Stimulated activated CD8-positive, alpha-beta memory T cell treated with anti-CD3 and anti-CD28 coated beads, Interleukin-2, amount 100 ng/mL, for 1 hour (primary cell): ENCODE measurements at places on chromosomes 1 and 21.

DNA sequence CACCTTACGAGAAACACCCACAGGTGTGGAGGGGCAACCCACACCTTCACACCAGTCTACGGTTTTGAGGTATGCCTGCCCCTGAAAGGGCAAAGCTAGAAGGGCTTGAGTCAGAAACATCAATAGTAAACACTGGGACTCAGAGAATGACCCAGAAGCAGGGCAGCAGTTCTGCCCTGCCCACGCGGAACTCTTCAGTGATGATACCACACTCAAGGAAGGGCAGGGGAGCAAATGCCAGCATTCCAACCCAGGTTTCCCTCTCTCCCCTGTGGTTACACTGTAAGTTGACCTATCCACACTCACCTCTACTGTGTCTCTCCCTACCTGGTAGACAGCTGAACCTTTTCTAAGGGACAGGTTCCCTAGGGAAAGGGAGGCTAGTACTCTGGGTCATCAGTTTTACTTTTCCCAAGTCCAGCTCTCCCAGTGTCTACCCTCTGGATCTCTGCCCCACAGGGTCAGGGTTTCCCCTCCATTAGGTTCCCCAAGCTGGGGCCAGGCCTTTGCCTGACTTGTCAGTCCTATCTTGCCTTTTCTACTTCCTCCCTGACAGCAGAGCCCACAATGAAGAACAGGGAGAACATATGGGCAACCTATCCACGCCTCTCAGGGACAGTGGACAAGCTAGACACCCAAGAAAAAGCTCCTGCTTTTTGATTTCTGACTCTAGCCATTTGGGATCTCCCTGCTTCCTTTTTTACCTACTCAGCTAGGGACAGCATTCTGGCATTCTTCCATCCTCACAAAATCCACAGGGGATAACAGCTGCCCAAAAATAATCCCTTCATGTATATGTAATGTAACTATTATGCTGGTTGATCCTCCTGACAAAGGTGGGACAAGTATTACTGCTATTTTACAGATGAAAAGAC is 3.0 kb downstream of the F11R start:
- no peak for DNase-seq

DNA sequence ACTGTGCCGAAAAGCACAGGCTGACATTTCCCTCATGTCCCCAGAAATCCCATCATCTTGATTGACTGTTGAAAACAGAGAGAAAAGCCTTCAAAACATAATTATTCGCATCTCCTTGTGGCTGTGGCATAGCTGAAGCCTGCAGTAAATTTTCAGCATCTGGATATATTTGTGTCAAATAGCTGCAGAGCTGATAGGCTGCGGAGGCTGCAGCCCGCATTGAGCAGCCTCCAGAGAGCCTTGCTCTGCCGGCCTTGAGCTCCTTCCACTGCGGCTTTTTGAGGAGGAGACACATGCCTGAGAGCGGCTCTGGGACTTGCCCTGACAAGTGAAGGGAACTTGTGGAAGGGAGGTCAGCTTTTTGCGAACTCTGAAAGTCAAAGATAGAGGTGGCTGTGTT is 144.7 kb downstream of the RYR2 start:
- no peak for DNase-seq

DNA sequence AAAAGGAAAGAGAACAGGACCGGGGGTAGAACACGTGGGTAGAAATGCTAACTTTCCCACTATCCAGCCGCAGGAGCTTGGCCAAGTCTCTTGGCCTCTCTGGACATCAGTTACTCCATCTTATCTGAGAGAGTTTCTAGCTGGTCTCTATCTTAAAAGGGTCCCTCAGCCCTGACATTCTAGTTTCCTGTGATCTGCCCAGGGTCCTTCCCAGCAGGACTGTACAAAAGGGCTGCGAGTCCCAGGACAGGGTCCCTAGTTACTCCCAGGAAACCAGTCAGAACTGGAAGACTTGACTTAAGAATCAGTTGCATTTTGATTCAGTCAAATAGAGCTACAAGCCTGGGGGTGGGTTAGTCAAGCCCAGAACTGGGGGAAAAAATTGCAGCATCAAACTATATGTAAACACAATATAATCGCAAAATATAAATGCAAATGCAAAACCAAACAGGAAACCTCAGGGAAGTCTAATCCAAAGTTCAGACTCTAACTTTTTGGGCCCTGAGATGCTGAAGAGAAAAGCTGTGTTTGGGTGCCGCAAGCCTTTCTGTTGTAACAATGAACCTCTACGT is 2.9 kb downstream of the ASAP3 start:
- DNase-seq: no peak

DNA sequence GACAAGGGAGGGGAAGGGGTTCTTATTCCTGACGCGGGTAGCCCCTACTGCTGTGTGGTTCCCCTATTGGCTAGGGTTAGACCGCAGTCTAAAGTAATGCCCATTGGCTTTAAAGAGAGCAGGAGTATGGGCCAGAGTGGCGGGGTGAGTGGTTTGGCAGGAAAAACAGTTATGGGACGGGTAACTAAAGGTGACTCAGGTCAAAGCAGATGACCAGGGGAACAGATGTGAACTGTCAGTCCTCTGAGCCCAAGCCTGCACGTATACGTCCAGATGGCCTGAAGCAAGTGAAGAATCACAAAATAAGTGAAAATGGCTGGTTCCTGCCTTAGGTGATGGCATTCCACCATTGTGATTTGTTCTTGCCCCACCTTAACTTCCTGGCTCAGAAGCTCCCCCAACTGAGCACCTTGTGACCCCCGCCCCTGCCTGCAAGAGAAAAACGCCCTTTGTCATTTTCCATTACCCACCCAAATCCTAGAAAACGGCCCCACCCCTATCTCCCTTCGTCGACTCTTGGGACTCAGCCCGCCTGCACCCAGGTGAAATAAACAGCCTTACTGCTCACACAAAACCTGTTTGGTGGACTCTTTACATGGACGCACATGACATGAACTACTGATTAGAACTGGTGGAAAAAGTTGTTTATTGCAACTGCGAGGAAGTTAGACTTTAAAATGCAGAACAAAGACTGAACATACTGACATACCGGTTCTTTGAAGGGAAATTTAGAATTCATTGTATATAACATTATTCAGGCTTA is 758 bp upstream of the ATAD3B start:
- DNase-seq: no peak

DNA sequence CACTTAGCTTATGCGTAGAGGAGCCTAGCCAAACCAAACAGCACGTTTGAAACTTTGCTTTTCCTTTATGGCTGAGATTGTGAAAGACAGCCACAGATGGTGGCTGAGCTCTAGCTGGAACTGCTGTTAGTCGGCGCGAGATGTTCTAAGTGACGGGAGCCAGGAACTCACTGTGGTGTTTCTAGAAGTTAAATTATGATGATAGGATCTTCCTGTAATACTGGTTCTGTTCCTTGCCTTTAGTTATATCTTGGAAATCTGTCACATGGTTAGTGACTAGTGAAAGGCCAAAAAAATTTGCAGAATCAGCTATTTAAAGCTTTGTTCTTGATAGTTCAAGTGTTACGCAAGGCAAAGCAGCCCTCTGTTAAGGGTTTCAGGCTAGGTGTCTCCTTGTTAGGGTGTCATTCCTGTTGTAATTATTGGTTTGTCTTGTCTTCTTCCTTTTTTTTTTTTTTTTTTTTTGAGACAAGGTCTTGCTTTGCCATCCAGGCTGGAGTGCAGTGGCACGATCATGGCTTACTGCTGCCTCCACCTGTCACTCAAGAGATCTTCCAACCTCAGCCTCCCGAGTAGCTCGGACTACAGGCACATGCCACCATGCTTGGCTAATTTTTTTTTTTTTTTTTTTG is 22.6 kb downstream of the AK4 start:
- no peak for DNase-seq

DNA sequence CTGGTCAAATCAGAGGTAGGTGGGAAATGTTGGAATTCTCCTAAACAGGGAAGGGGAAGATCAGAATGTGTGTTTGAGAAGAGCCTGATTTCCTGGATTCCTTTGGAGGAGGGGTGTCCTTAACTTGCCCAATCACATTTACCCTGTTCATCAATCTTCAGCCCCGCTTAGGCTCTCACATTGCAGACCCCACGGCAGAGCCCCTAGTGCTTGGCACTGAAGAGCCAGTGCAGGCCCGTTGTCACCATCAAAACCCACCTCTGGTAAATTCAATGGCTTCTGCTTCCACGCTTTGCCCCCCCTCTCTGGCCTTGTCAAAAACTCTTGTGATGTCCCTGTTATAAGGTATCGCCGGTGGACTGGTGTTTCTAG is 2.3 kb downstream of the AGPAT3 start:
- DNase-seq: no peak

DNA sequence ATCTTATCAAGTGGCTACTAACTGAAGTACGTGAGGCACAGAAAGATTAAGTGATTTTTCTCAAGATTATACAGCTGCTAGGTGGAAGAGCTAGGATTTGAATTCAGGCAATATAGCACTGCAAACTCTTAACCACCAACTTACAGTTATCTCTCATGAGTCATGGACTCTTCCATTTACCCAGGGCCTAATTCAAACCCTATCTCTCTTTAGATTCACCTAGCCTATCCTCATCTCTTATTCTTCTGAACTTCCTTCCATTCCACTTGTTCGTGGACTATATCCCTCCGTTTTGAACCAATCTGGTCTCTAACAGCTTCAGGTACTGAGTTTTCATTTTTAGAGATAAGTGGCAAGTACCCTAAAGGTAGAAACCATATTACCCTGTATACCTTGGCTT is 92.8 kb upstream of the DMRTA2 start:
- no peak for DNase-seq

- DNase-seq: no peak
Observed at GRCh38 chr1:177281901-177282300, 111.1 kb downstream of the BRINP2 start.

GRCh38 chr1:17686258-17686657 is 68.9 kb upstream of the ACTL8 start:
- no peak for DNase-seq

DNA sequence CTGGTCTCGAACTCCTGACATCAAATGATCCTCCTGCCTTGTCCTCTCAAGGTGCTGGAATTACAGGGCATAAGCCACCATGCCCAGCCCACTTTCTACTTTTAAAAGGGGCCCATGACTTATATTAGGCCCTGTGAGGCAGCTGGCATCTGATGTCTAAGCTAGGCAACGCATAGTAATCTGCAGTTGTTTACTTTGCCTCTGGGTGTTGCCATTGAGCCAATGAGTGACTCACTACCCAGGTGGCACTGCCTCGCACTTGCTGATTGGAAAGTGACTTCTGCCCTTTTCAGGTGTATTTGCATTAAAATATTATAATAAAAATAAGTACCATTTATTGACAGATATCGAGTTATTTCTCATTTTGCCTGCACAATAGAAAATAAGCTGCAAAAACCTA is 84.9 kb downstream of the KIF14 start:
- no peak for DNase-seq

DNA sequence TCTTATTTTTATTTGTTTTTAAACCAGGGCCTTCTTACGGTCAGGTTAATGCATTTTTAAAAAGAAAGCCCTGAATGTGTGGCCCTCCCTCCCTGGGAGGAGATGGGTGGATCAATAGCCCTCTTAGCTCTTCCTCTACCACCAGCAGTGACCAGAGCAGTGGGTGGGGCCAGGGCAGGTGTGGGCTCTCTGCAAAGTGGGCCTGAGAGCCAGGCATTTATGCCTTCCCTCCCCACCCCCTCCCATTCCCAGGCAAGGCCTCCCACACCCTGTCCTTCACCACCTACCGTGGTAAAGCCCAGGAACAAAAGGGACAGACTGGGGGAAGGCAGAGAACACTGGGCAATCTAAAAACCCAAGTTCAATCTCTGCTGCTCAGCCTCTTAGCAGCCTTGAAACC is 63.9 kb downstream of the SSBP3 start:
- DNase-seq: no peak

DNA sequence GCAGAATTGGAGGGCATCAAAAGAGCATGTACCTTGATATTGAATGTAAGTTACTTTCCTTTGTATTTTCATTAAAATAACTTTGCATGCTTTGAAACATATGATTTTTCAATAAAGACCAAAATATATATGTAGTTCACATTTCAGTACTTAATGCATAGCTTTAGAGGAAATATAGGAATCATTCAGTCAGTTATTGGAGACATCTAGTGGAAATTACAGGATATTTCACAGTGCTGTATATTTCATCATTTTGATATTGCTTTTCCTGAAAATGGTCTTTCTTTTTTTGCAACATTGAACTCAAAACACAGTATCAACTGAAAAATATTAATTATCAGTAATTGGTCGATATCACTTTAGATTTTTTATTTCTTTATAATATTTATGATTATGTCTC is 375.8 kb downstream of the NCAM2 start:
- no peak for DNase-seq

DNA sequence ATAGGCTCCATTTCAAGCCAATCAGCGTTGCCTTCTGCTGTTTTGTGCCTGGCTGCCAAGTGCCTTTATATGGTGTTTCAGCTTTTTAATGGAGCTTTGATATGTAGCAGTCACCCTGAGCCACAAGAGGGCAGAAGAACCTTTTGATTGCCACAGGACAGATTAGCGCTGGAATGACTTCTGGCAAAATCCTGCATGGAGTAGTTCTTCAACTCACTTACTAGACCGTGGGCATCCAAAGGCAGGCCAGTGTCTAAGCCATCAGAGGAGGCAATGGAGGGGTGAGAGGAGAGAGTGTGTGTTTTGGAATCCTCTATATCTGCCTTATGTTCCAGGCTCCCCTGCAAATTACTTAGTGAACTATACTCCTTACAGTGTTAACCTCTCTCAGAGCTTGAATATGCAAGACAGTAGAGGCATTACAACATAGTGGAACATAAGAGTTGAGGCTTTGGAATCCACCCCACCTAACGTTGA is 56.2 kb downstream of the ST3GAL3 start:
- DNase-seq: peak; percentile 4

DNA sequence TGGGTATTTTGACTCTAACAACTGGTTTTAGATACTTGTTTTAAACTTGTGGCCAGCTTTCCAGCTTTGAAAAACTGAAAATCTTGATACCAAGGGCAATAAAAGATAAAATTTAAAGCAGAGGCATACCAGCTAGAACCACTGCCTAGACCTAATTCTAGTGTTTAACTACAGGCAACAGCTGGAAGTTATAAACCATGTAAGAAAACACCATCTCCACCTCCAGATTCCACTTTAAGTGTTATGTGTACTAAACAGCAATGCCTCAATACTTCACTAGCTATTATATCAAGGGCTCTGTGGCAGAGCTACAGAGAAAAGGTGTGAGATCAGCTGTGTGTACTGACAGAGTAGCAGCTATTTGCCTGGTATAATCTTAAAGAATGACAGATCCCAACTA is 69.5 kb downstream of the LPAR3 start:
- no peak for DNase-seq
